ENCODE measurements at places on chromosomes 16 and 17.
A peak's percentile ranks its signal among the peaks of the same experiment; 100 is the strongest.

DNA sequence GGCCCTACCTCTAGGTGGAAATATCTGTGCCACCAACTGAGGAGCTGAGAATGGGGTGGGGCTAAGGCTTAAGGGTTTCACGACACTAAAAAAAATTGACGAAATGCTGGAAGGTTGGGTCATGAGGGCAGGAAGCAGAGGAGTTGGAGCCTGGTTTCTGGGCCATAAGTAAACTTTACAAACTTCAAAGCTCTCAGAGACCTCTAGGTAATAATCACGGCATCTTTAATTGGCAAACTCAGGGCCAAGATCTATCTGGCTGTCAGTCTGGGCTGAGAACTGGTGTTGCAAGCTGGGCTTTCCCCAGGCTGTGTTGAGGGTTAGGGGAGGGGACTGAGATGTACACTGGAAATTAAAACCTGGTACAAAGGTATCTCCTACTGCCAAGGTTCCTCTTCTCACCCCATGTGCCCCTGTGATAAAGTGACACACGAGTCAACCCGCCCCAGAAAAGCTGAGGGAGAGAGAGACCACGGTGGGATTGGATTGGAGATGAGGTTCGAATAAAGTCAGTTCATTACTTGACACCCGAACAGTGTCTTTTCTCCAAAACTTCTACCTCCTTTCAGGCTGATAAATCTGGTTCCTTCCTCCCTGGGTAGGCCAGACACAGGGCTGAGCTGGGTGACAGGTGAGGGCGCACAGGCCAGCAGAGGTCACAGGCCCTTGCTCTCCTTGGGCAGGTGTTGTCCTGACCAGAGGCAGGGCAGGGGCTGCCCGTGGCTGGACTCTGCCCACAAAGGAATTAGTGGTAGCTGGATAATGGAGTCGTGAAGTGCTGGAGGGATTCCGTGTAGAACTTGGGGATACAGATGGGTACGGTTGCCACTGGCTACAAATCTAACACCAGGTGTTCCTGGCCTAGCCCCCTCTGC is 4.0 kb upstream of the ZNF768 start:
- DNase-seq = no peak

- DNase-seq = no peak
These were observed 37.4 kb downstream of the SOCS1 start for GRCh38 chr16:11218604-11218962.

- peak; percentile 11 for DNase-seq
These were observed 1096.1 kb upstream of the EEF2KMT start for GRCh38 chr16:6193718-6194117.

- DNase-seq = no peak
These were observed 44.7 kb downstream of the ZFPM1 start for GRCh38 chr16:88497561-88498462.

All from foreskin keratinocyte (primary cell).